ENCODE measurements at places on chromosomes 1 and 21.

DNA sequence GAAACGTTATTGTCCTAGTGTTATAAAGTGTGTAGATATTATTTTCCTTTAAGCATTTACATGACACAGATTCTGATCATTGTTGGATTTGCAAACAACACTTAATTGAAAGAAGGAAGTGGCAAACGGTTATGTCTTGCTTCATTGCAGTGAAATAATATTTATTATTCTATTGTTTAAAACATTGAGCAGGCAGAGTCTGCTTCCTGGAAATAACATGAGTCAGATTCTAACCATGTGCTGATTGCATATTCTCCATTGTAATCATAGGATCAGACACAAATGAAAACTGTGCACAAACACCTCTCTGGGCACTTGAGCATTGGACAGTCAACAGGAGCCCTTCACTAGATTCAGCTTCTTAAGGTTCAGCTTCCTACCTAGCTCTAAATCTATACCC is 46.8 kb upstream of the USP25 start:
- DNase-seq, result no peak

DNA sequence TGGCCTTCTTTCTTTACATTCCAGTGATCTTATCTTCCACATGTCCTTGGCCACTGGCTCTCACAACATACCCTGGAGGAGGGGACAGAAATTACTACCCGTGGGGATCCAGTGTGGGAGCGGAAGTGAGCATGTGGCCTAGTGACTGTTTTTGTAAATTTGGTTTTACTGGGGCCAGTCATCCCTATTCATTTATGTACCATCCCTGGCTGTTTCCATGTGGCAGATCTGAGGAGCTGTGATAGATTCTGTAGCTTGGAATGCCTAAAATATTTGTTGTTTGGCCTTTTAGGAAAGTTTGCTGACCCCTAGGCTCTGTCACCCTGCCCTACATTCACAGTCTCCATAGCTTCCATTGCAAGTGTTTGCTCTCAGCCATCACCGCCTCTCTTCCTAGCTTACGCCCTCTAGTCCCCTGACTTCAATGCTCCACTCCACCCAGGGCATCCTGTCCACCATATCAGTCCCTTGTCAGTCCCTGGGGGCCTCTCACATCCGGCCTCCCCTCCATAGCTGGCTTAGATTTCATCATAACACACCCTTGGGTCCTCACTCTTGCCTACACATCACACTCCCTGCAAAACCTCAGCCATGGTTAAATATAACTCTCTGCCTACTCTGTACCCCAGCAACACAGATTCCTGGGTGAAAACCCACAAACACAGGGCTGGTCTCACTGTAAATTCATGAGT is 25.8 kb downstream of the DHCR24 start:
- no peak for DNase-seq

- no peak for DNase-seq
Measured at GRCh38 chr1:168488138-168488537, 55.7 kb downstream of the XCL2 start.

- no peak for DNase-seq
Measured at GRCh38 chr1:54402896-54403295, 3.3 kb downstream of the SSBP3 start.

DNA sequence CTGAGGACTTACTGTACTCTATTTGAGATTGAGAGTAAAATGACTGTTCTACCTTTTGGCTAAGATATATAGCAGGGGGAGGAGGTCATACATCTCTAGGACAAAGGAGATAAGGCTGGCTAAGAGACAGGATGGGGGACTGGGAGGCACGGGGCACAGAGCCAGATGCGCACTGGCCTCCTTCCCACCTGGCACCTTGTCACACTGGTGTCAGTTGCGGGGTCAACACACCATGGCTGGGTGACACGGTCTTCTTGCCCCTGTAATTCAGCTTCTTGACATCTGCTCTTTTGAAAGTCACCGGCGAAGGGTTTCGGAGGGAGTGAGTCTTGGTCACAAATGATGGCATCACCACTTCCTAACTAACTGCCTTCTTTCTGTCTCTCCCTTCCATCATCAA is 177.3 kb downstream of the ZSCAN20 start:
- no peak for DNase-seq

DNA sequence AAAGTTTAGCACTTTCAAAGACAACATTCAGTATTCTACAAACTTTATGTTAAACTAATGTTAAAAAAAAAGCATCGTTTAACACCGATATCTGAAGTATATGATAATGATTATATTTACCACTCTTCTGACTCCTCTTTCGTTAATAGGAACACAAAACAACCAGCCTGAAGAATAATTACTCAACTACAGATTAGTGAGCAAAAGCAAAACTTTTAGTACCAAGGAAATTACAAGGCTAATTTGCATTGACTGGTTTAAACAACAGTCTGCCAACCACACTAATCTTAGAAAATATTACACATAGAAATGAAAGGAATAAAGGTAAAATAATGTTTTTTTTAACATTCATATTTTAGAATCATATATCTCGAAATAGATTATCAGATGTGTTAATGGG is 500.7 kb downstream of the LMO4 start:
- no peak for DNase-seq

DNA sequence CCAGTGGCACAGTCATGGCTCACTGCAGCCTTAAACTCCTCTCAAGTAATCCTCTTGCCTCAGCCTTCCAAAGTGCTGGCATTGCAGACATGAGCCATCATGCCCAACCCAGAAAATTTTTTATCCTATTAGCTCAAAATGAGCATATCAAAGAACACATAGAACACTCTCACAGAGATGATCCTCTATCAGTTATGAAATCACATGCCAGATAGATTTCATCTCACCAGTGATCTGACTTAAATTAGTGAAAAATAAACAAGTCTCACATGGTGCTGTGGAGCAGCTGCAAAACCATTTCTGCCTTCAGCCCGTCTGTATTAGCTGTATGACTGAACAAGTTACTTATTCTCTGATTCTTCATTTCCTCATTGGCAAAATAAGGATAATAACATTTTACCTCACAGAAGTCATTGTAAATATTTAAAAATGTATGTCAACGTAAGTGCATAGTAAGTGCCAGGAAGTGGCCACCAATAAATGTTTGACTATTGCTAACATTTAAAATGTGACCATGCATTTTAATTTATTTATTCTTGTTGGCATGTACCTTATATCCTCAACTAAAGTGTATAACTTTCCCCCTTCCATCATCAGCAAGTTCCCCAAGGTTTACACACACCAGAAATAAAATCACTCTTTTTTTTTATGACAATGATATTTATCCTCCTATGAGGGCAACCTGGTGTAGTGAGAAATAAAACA is 29.0 kb upstream of the SLC19A2 start:
- no peak for DNase-seq

DNA sequence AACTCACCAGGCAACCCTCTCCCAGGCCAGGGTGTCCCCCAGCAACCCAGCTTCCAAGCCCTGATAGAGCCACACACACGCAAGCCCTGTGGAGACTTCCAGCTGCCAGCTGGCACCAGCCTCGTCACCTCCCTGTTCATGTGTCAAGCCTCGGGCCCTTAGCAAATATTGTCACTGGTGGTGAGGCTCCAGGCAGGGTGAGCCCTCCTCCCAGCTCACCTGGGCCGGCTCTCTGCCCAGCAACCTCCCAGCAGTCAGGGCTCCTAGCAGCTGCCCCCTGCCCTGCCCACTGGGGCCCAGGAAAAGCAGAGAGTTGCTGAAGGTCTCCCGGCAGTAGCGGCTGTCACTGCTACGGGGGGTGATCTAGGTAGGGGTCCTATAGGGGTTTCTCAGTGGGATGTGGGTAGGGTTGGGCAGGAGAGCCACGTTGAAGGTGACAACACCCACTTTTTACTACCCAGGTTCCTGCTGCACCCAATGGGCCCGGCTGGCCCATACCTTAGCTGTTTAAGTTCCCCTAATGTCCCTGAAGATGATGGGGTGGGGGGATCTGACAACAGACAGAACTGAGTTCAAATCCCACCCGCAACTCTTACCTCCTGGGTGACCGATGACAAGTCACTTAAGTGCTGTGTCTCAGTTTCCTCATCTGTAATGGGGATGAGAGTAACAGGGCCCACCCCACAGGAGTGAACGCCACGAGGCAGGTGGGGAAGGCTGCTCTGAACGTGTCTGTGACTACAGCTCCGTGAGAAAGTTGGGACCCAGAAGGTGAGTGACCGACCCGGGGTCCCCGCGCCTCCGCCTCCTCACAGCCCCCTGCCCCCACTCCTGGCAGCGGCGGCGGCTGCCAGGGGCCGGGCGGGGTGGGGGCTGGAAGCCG is 678 bp downstream of the TTC39A start:
- DNase-seq, result no peak

DNA sequence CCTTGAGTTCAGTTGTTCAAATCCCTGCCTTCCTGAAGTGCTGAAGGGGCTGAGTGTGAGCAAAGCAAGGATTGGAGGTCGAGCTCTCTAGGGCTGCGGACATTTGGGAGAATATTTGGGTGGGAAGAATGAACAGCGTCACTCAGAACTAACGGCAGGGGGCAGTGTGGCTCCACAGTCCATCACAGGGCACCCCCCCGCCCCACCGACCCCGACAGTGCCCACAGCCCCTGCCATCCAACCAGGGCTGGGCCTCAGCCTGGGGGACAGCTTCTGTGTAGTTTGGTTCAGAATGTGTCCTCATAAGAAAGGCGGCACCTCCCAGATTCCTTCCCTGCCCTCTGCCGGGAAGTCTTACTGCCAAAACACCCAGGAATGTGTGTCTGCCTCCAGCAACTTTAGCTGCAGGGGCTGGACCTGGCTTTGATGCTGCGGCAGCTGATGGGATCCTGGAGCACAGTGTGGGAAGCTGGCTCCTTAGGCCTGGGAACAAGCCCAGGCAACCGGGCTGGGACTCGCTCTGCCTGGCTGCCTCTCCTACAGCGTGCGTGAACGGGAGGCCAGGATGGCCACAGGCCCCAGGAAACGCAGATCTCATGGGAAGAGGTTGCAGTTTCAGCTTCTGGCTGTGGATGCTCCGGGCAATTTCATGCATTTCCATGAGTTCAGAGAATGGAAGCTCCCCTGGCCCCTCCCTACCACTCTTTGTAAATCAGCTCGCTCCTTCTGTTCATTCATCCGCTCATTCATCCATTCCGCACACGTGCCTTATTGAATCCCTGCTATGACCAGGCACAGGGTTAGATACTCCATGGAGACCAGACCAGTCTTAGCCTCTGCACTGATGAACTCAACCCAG is 104.9 kb upstream of the TMPRSS2 start:
- DNase-seq, result no peak

- no peak for DNase-seq
Measured at GRCh38 chr1:5351366-5351765, 640.9 kb downstream of the NPHP4 start.

GRCh38 chr1:193565971-193566577 is 379.7 kb upstream of the B3GALT2 start:
- no peak for DNase-seq

DNA sequence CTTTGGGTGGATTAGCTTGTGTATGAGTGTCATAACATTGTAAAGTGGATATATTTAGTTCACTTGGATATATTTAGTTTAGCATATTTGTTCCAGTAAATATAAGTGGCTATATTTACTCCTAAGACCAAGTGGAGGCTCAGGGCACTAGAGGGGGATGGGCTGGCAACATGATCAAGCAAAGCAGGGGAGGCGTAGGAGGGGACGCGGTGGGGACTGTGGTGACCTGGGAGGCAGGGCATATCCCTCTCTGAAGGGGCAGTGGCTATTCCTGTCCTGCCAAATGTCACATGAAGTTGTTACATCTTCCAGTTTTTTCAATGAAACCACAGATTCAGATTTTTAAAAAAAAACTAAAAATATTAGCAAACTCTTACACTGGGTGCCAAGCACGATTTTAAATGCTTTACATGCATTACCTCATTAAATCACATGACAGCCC is 51.9 kb upstream of the EDN2 start:
- DNase-seq, result no peak

- no peak for DNase-seq
Measured at GRCh38 chr1:173669491-173669941, at the start of gene ANKRD45. TSS of gene ANKRD45 (minus strand) at chr1:173669851. CDS start at chr1:173659418, 10,433 bp downstream.

DNA sequence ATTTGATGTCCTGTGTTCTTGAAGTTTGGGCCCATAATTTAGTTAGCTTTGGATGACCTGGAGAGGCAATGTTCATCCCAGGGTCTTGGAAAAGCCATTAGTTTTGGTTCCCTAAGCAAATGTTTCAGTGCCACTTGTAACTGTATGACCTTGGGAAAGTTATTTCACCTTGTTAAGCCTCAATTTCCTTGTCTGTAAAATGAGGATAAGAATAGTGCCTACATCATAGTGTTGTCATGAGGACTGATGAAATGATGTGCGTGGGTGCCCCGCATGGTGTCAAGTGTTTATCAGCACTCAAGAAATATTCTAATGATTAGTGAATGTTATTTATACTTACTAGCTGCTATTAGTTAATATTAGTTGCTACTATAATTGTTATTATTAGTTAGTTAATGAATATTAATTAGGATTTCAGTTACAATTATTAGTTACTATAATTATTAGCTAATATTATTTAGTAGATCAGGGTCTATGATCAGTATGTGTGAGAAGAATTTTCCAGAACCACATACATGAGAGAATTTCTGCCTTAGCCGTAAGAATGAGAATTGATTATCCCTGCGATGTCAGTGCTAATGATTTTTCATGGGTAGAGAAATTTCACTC is 1.9 kb downstream of the SH3BGR start:
- no peak for DNase-seq
